ENCODE measurements at places on chromosomes 16 and 17. TPM values are rescaled to one million over a fixed set of nuclear protein-coding genes. Genes with fewer than 3 reads are reported as not detected.
A peak's percentile ranks its signal among the peaks of the same experiment; 100 is the strongest.

DNA sequence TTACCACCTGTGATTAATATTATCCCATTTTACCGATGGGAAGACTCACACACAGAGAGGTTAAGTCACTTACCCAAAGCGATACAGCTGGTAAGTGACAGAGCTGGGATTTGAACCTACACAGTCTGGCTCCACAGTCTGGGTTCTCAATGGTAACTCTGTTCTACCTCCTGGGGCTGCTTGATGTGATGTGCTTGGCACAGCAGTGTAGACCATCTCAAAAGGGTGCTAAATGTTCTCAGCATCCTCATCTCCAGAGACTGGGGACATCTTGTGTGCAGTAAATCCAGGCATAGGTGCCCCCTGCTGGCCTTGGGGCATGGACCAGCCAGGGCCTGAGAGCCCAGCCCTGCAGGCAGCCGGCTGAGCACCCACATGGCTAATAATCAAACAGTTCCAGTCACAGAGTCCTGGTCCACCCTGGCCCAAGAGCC is 15.4 kb upstream of the KATNB1 start:
- DNase-seq = peak; percentile 74

GRCh38 chr17:41578538-41578937 is 6.7 kb upstream of the KRT9 start:
- DNase-seq = no peak

DNA sequence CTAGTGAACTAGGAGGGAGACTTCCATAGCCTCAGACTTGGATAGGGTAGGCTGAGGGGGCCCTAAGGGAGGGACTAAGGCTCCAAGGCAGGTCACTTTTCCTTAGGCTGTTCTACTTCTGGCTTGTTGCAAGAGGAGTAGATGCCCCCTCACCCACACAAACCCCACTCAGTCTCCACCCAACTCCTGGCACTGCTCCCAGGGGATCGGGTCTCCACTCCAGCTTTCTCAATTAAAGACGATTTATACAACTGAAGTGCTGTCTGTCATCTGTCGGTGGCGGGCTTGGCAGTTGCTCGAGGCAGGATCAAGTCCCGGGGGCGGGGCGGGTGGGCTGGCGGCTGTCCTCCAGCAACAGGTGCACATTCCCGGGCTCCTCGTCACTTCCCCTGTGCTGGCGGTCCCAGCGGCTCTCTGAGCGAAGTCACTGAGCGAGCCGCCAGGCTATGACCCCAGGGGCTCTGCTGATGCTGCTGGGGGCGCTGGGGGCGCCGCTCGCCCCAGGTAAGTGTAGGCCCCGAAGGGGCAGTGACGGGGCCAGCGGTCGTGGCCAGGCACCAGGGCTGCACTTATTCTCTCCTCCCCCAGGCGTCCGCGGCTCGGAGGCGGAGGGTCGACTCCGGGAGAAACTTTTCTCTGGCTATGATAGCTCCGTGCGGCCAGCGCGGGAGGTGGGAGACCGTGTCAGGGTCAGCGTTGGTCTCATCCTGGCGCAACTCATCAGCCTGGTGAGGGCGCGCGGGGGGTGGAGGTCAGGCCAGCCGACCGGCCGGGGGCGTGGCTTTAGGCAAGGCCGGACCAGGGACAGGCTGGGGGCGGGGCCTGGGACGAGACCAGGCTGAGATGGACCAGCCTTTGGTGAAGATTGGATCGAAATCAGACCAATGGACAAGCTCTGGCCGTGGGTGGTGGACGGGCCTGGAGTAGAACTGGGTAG is at the start of gene CHRNB1:
CHRNB1 (plus strand) TSS at position 380 of the 937 bp plus-strand sequence; CDS start at position 447, 67 bp downstream.
- peak; percentile 31 for DNase-seq

Gene ITGAD
- total RNA-seq = not detected

GRCh38 chr16:66515596-66516508 is 34.1 kb downstream of the TK2 start:
- peak; percentile 66 for DNase-seq

DNA sequence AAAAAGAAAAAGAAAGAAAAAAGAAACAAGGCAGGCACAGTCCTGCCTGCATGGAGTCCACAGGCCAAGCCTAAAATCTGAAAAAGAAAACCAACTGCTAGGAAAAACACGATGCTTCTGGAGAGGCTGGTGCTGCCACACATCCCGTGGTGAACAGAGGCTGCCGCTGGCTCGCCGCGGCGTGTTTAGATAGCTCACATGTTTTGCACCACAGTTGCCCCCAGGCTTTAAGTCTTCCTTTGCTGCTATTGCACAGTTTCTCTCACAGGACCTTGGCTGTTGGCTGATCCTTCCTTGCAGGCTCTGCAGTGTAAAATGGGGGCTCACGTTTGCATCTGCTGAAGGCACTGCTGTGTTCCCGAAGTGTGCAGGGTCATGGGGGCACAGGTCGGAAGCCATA is 8.6 kb downstream of the SLC6A4 start:
- DNase-seq = no peak

Gene CDRT15L2
- total RNA-seq = not detected

DNA sequence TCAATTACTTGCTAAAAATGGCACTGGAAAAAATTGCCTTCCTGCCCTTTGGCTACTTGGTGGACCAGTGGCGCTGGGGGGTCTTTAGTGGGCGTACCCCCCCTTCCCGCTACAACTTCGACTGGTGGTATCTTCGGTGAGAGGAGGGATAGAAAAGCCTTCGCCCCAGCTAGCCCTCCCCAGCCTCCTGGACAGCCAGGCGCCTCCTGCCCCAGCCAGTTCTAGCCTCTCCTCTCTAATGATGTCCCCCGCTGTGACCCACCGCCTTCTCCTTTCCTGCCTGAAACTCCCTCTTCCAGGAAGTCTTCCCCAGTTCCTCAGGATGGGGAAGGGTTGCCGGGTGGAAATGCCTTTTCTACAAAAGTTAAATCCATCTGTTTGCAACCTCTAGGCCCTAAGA is 6.2 kb downstream of the ACE start:
- DNase-seq = no peak

DNA sequence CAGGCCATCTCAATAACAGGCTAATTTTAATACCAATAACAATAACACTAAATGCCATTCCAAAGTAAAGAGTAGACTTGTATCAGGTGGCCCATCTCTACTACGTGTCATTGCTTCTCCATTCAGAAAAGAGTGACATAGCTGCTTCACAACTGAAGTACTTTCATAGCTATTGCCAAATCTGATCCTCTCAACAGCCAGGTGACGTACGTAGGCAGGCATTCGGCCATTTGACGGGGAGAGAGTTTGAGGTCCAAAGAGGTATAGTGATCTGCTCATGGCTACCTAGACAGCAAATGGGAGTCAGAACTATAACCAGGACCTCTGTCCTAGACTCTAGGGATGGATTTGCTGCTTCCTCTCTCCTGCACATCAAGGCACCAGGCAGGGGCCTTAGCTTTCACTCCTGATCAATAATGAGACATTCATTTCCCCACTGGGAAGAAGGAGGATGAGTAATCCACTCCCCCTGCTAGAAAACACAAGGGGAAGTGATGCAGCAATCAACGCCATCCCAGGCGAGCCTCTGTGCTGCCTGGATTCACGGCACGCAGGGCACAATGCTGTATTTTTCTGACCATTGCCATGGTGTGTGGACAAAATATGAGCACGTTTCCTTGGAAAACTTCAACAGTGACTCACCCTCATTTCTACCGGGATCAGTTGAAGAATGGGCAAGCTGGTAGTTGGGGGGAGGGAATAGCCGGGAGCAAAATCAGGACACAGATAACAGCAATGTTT is 80.9 kb downstream of the SPACA3 start:
- DNase-seq = no peak

Gene KRTAP2-2
- total RNA-seq = not detected

- DNase-seq = no peak
Observed at GRCh38 chr16:69927056-69927757, 23.9 kb upstream of the CLEC18A start.

DNA sequence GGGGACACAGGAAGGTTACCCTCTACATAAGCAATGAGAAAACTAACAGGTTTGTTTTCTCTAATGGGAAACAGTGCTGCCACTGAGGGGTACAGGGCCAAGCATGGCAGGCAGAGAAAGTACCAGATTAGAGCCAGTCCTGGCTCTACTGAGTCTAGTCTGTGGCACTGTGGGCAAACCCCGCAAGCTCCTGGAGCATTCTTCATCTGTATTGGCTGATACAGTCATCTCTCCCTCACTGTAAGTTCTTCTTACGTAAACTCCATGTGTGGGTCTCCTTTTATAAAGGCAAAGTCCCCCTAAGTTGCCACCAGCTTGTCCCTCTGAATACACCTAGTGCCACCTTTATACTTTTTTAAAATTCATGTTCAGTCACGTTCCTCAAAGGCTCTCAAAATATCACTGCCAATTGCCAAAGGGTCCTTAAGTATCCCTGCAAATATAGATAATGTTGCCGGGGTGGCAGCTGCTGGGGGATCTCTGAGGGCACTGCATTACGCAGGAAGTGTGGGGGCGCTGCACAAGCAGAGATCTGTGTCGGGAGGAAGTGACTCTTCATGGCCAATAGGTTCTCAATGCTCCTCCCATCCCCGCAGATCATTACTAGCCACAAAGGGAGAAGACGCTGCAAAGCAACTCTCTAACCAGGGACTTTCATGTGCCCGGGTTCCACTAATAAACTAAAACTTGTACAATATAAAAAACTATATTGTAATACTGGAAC is 18.8 kb downstream of the XPO6 start:
- peak; percentile 89 for DNase-seq

DNA sequence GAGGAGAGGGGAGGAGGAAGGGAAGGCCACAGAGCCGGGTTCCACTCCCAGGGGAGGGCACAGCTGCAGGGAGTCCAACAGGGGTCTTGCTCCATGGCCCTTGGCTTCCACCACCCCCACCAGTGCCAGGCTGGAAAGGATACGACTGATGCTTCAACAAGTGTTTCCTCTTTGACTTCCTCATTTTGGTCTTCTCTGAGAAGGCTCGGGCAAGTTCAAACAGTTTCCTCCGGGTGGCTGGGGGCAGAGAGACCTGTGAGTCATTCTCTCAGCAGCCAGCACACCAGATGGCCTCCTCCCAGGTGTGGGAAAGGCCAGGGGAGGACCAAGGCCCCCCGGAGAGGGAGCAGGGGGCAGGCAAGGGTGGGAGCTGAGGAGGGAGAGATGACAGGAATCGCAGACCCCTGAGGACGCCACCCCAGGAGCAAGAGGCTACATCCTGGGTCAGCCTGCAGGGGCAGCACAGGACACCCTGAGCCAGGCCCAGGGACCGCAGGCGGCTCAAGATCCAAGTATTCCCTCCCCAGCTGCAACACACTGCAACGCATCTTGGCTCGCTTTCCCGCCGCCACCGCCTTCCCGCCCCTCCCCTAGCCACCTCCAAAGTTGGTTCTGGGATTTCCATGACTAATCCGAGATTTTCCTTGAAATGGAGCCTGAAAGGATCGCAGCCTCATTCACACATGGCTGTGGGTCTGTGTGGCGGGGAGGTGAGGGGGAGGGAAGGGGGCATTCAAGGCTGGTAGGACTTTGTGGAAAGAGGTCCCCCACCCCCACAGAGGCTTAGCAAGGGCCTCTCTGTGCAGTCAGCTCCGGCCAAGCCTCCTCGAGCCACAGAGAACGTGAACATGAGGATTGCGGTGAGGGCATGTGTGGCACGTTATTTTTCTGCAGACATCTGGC is 18.4 kb upstream of the MRPS23 start:
- DNase-seq = peak; percentile 58

DNA sequence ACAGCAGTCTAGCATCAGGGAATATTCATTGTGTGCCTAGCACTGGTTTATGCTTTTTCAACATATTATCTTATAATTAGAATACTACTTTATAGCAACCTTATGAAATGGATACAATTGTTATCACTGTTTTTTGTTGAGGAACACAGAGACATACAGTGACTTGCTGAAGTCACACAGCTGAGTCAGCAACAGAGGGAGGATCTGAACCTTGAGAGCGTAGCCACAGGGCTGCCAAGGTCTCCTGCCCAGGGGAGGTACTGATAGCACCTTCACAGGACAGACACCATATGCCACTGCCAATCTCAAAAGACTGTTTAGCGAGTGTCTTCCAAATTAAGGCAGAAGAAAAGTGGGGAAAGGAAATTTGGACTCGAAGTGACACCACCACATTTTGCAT is 63.0 kb downstream of the GTF3C1 start:
- no peak for DNase-seq

Gene NPIPA8
- total RNA-seq = 61.8 TPM

GRCh38 chr17:33968350-33969044 is 286.6 kb upstream of the CCL2 start:
- peak; percentile 47 for DNase-seq

- DNase-seq = no peak
Observed at GRCh38 chr16:51095890-51096626, 55.0 kb downstream of the SALL1 start.

GRCh38 chr16:89472711-89473075 is 17.7 kb downstream of the ANKRD11 start:
- no peak for DNase-seq

DNA sequence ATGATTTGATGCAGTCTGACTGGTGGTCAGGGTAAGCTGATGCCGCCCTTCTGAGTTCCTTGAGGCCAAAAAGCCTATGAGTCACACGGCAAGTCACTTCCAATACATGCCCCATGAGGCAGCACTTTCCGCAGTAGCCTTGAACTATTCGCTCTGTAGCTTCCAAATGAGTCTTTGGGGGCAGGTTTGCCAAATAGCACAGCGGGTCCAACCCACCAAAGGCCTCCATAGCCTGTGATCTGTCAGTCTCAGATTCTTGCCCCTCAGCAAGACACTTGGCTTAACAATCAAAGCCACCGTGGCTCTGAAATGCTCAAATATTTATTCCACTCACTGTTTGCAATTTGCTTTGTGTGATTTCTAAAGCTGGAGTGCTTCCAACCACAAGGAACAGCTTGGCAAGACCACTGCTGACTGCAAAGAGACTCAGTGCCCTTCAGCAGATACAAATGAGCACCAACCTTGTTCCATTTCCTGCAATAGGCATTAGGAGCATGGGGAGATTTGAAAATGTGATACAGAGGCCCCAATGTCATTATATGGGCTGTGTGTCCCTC is 45.4 kb downstream of the CLEC19A start:
- DNase-seq = no peak

DNA sequence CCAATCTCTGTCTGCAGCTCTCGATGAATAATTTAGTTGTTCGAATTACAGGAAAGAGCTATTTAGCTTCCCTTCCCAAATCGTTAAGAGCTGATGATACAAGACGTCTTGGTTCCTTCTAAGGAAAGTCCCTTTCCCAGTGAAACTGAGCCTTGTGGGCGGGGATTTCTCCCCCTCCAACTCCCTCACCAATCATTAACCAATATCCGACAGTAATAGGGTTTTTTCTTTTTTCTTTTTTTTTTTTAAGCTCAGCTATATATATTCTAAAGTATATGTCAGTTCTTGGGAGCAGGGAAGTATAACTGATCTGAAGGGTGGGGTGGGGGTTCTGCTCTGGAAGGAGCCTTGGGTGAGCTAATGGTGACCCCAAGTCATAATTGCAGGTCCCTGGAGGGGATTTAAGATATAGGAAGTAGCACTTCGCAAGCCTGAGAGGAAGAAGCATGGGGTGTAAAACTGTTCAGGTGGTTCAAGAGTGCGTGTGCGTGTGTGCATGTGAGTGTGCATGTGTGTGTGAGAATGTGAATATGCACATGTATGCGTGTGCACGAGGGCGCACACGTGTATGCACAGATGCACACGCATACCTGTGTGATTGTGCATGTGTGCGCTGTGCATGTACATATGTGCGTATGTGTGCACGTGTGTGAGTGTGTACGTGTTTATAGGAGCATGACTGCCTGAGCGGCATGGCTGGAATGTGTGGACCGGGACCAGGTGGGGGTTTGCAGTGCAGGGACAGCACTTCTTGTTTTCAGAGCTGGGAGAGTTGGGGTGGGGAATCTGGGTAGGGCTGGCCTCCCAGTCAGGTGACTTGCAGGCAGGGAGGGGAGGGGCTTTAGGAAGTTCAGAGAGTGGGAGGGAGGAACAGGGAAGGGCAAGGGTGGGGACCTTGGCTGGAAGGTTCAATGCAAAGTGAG is 42.7 kb downstream of the SOCS3 start:
- DNase-seq = peak; percentile 33

GRCh38 chr17:34299956-34300577 is 14.5 kb downstream of the CCL11 start:
- DNase-seq = no peak

Measured in activated CD4-positive, alpha-beta T cell treated with anti-CD3 and anti-CD28 coated beads for 36 hours (primary cell).